ENCODE measurements at places on chromosomes 13 and 19.

DNA sequence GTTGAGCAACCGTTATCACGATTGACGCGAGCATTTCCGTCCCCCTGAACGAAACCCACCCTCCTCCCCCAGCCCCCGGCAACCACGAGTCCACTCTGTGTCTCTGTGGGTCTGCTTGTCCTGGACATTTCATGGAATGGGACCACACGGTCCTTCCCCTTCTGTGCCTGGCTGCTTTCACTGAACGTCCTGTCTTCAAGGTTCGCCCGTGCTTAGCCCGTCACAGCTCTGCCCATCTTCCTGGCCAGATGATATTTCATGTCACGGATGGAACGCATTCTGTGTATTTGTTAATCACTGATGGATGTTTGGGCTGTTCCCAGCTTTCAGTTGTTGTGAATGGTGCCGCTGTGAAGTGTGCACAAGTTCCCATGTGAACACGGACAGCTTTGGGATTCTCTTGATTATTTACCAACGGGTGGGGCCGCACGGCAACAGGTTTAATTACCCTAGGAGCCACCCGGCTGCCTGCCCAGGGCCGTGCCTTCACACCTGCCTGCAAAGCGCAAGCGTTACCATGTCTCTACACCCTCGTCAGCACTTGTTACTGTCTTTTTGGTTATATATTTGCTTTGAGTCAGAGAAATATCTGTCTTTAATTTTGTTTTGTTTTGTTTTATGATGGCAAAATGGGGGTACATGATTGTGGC lies 42.5 kb downstream of the RASA3 start:
- DNase-seq: no peak

GRCh38 chr13:73580513-73581267 lies 521.9 kb downstream of the KLF5 start:
- no peak for DNase-seq

DNA sequence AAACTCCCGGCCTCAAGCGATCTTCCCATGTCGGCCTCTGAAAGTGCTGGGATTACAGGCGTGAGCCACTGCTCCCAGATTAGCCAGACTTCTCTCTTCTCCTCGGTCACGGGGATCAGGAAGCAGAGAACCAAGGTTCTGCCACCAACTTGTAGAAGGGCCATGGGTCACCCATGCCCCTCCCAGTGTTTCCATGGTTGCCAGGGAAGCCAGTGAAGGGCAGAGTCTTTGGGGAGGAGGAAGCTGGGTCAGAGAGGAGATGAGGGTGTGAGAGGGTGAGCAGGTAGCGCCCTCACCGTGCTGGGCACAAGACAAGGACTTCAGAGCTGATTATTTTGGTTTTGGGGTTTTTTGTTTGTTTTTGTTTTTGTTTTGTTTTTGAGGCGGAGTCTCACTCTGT lies 77.1 kb downstream of the GNG7 start:
- DNase-seq: no peak

DNA sequence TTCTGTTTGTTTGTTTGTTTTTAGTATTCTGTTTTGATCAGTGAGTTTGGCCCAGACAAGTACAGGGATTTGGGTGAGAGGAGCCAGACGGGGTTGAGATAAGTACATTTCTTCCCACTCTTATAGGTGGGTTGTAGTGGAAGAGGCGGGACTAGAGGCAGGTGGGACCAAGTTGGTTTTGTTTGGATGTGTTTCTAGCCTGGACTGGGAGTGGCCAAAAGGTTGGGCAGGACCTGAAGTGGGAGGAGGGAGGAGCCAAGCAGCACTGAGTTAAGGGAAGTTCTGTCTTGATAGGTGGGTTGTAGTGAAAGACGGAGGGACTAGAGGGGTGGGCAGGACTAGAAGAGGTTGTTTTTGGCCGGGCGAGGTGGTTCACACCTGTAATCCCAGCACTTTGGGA lies 9.0 kb downstream of the DNASE2 start:
- no peak for DNase-seq

GRCh38 chr13:101747039-101747438 lies 294.6 kb downstream of the ITGBL1 start:
- no peak for DNase-seq

- peak; percentile 3 for DNase-seq
Measured at GRCh38 chr13:53921473-53921872, 892.9 kb downstream of the OLFM4 start.

DNA sequence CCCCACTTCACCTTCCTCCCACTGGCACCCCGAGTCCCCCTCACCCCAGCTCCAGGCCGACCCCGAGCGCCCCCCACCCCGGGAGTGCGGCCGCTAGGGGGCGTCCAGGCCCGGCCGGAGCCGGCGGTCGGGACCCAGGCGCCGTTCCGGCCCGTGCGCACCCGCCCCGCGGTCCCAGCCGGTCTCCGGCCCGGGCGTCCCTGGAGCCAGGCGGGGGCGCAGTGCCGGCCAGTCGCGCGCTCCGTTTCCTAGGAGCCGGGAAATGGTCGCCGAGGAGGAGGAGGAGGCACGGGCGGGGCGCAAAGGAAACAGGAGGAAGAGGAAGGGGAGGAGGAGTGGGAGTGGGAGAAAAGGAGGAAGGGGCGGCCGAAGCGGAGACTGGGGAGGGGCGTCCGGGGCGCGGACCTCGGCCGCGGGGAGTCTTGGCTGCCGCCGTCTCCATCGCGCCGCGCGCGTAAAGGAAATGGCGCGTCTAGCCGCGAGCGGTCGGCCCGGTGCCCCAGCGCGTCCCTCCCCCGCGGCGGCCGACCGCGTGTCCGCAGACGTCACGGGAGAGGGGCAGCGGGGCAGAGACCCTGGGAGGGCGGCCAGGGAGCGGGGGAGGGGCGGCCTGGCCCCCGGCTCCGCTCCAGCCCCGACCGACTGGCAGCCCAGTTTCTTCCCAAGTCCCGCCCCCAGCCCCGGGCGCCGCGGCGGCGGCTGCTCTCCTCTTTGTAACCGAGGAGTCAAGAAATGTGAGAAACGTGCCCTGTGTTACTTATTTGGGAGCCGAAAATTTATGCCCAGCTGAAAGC lies 1.1 kb upstream of the KCTD15 start:
- no peak for DNase-seq

GRCh38 chr19:7301525-7301924 lies 7.3 kb upstream of the INSR start:
- DNase-seq: no peak

Measured in activated gamma-delta T cell (primary cell).